Endothelial cell (in vitro differentiated cells): ENCODE measurements at places on chromosomes 2 and 18. TPM values are rescaled to one million over a fixed set of nuclear protein-coding genes. Genes with fewer than 3 reads are reported as not detected.

RUFY4 gene
- not detected for total RNA-seq

DHRS9 gene
- not detected for total RNA-seq

C2orf92 gene
- total RNA-seq = 15.1 TPM

LIPG gene
- total RNA-seq = 19.6 TPM

DNA sequence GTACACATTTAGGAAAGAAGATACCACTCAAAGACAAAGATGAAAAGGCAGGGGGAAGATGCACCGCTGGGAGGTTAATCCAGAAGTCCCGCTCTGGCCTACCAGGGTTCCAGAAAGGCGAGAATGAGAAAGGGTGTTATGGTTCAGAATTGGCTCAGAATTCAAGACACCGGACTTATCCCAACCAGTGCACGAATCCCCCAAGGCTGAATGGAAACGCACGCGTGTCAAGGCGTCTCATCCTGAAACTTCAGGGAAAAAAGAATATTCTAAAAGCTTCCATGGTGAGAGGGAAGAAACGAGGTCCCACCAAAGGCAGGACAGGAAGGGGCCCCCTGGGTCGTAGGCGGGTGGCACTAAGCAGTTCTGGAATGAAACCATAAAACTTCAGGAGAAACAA lies 71.9 kb downstream of the SLC66A2 start:
- DNase-seq = no peak

DNA sequence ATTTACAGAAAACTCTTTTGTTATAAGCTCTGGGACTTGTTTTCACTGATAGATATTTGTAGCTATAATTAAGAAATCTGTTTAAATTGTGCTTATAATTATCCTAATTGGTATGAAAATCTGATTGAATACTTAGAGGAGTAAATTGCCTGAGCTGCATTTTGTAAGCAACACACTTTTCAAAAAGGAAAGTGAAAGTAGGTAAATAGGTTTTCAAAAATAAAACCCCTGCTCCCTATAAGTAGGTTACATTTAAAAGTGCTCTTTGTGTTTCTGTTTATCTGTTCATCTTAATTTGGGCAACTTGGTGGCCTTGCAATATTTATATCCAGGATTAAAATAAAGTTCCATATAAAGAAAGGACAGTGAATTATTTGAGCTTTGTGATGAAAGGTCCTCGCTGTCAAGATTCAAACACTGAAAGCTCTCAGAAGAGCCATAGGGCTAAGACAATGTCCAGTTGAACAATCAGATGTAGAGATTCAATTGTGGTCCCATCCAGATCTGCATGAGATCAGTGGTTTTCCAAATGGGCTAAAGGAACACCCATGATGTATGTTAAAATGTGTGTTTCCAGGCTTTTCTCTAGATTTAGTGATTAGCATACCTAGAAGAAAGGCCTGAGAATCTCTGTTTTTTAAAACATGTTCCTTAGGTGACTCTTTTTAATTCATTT lies 371.6 kb downstream of the RPRM start:
- no peak for DNase-seq

- DNase-seq = no peak
Observed at GRCh38 chr2:197851451-197851850, 47.1 kb downstream of the PLCL1 start.

GRCh38 chr18:13616525-13617035 lies 109.8 kb downstream of the FAM210A start:
- DNase-seq = no peak
